ENCODE measurements at places on chromosomes 3 and 15.

DNA sequence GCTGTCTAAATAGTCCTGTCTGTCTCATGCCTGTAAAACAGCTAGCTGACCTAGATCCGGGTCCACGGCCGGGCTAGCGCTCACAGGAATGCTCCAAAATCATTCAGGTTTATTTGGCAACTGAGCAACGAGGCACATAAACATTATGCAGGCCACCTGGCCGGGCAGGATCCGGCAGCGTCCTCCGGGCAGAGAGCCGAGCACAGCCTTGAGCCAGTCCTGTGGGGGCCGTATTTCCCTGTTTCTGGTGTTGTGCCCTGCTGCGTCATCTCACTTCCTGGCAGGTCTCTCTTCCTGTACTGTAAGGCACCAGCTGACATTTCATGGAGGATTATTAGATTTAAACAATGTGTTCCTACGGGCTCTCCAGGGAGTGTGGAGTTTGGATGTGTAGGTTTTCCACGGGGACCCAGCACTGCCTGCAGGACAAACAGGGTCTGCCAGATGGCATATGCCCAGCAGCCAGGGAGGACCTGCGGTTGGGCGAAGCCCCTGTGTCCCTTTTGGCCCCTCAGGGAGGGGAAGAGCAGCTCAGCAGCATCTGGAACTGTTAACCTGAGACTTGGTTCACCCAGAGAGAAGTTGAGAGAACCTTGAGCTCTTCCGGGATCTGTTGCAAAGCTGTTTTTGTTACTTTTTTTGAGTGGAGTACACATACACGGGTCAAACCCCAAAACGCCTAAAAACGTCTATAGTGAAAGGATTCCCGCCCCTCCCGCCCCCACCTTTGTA, 16.6 kb upstream of the LRRK1 start:
- DNase-seq, result peak; percentile 16

- no peak for DNase-seq
These were observed 206.5 kb downstream of the XXYLT1 start for GRCh38 chr3:195064300-195064931.

- DNase-seq, result peak; percentile 66
These were observed 162.0 kb downstream of the KLF13 start for GRCh38 chr15:31488437-31489204.

GRCh38 chr15:101062063-101062462, 142.9 kb downstream of the LRRK1 start:
- no peak for DNase-seq

- no peak for DNase-seq
These were observed 187.4 kb upstream of the STAC start for GRCh38 chr3:36192901-36193300.

Measured in kidney glomerular epithelial cell (primary cell).